ENCODE measurements at places on chromosomes 12 and 14.

- no peak for DNase-seq
Observed at GRCh38 chr14:74514471-74514941, 20.9 kb downstream of the ISCA2 start.

DNA sequence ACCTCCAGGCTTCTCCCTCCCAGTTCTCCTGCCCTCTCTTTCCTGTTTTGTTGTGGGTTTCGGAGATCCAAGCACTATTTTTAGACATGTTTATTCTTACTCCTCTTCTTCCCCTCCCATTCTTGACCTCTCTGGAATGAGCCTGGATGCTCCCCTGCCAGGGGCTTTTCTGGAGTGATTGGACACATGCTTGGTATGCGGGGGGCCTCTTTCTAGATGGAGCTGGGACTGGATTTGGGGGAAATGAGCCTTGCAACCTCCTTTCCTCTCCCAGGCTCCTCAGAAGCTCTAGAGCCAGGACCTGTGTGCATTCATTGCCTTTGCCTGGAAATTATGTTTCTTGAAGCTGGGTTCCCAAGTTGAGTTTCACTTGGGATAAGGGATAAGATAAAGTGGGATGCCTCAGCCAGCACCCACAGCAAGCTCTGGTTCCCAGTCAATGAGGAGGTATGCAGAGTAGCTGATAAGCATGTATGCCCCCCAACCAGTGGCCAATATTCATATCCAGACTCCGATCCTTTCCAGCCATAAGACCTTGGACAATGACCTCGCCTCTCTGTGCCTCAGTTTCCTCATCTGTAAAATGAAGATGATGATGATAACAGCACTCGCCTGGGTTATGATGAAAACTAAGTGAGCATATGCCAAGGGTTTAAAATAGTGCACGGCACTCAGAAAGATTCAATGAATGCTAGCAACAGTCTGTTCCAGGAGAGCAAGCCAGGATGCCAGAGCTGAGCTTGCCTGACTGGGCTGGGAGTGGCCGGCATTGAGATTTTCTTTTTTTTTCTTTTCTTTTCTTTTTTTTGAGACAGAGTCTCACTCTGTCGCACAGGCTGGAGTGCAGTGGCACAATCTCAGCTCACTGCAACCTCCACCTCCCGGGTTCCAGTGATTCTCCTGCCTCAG, 97.8 kb downstream of the SCARB1 start:
- DNase-seq: no peak

GRCh38 chr12:5771756-5772155, 173.3 kb downstream of the ANO2 start:
- DNase-seq: no peak

DNA sequence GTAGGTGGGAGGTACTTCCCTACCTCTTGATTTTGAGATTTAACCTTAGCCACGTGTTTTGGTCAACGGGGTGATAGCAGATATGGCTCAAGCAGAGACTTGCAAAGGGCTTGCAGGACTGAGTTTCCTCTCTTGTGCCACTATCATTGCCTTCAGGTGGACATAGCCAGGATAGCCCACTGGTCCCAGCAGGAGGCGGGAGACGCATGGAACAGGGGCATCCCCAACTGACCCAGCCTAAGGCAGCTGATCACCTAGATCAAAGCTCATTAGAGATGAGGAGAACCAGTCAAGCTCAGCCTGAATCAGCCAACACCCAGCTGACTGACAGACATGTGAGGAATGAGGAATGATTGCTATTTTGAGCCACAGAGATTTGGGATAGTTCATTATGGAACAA, 49.6 kb downstream of the CALM1 start:
- DNase-seq: no peak

DNA sequence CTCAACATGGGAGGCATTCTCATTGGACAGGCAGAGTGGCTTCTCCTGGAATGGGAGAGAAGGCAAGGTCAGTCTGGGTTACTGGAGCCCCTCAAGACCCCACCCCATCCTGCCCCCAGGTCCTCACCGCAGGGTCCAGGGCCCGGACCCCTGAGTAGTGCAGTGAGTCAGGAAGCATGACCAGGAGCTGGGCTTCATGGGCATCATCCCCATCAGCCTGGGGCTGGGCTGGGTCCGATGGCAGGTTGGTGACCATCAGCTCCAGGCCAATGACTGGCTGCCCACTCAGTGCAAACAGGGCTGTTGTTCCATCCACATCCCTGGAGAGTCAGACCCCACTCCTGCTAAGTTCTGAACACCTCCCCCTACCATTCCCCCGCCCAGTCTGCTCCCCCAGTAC, 13.1 kb downstream of the ITGA7 start:
- DNase-seq: no peak

DNA sequence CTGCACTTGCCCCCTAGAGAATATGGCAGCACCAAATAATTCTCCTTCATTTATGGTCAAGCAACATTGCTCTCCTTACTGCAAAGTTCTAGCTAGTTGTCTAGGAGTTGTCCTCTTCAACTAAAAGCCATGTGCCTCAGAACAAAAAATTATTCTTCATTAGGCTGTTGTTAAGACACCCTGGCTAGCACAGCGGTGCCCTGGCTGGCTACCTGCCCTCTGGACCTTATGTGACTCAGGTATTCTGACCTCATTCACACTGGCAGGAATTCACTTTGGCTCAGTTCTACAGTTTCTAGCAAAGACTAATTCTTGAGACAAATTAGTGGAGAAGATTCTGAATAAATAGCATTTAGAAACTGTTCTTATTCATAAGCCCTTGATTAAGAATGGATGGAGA, 224.4 kb upstream of the KRR1 start:
- DNase-seq: no peak

DNA sequence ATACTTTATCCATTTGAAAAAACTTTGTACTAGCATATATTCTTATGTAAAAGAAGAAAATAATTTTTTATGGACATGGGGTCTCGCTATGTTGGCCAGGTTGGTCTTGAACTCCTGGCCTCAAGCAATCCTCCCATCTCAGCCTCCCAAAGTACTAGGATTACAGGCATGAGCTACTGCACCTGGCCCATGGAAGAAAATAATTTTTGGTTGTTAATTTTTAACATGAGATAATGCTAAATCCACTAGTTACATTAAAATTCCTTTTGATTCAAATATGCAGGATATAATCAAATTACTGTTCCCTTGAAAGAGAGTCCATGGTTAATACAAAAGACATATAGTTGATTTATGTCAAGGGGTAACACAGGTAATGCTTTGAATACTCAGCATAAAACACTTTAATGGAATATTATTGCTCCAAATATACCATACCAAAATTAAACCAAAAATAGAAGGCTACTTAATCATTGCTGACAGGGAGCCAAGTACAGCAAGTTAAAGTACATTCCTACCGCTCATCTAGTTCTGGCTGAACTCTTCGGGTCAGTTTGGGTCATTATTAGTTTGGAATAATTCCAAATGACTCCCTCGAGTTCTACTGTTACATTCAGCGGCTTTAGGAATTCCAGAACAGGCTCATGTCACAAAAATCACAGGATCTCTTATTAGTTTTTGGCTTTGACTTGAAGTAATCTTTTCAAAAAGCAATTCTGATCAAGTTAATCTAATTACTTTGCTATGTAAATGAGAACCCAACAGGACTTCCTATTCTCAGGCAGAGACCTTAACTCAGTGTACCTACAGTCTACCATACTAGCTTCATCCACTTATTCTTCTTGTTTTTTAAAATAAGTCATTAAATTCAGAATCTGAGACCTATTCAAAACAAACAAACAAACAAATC, 6.1 kb downstream of the SOS2 start:
- DNase-seq: no peak

GRCh38 chr14:39469094-39469710, 37.0 kb upstream of the FBXO33 start:
- peak; percentile 34 for DNase-seq

- peak; percentile 23 for DNase-seq
Observed at GRCh38 chr12:130026608-130027176, 122.9 kb upstream of the TMEM132D start.

DNA sequence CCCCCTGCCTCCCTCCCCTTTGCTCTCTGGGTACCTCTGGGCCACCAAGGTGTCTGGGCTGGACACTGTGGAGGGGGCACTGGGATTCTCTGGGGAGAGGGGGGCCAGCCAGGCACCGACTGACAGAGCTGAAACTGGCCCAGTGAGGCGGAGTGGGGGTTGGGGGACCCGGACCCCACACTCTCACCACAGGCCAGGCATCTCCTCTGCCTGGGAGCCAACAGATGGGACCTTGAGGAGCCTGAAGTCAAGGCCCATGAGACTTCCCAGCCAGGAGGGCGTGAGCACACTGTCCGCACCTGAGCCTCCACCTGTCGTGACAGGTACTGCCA, 39.8 kb upstream of the PPP1R13B start:
- DNase-seq: no peak

GRCh38 chr14:100243020-100243419, 4.1 kb downstream of the YY1 start:
- no peak for DNase-seq

GRCh38 chr14:65042296-65042695, 55.6 kb downstream of the FNTB start:
- DNase-seq: no peak

- no peak for DNase-seq
Observed at GRCh38 chr12:51448618-51449256, 24.1 kb downstream of the SLC4A8 start.

DNA sequence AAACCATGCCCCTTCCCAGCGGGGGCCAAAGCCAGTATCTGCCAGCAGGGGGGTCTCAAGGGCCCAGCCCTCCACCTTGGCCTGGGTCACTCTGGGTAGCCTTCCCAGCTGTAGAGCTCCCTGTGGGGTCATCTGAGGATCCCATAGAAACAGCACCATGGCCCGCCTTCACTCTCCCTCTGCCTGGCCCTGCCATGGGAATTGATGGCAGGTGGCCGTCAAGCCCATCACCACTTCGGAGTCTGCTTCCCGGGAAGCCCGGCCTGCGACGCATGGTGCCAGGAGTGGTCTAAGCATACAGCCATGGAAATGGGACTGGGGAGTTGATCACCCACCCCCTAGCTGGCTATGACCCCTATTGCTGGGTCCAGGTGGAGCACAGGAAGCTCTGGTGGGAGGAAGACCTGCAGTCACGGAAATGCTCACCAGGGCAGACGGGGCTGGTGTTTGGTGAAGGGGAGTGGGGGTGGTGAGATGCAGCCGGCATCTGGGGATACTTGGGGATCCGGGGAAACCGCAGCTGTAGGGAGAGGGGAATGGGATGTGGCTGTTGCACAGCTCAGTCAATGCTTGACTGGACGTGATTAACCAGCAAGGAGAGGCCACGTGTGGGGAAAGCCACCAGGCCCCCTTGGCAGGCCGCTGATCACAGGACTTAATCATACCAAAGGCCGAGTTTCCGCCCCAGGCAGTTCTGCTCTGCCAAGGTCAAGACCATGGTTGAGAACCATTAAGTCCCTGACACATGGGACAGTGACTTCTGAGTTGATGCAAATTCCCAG, 52.2 kb upstream of the DIO3 start:
- no peak for DNase-seq

- no peak for DNase-seq
Observed at GRCh38 chr12:25502596-25502995, 50.5 kb downstream of the LMNTD1 start.

GRCh38 chr12:75969768-75970167, 61.8 kb downstream of the PHLDA1 start:
- DNase-seq: no peak

DNA sequence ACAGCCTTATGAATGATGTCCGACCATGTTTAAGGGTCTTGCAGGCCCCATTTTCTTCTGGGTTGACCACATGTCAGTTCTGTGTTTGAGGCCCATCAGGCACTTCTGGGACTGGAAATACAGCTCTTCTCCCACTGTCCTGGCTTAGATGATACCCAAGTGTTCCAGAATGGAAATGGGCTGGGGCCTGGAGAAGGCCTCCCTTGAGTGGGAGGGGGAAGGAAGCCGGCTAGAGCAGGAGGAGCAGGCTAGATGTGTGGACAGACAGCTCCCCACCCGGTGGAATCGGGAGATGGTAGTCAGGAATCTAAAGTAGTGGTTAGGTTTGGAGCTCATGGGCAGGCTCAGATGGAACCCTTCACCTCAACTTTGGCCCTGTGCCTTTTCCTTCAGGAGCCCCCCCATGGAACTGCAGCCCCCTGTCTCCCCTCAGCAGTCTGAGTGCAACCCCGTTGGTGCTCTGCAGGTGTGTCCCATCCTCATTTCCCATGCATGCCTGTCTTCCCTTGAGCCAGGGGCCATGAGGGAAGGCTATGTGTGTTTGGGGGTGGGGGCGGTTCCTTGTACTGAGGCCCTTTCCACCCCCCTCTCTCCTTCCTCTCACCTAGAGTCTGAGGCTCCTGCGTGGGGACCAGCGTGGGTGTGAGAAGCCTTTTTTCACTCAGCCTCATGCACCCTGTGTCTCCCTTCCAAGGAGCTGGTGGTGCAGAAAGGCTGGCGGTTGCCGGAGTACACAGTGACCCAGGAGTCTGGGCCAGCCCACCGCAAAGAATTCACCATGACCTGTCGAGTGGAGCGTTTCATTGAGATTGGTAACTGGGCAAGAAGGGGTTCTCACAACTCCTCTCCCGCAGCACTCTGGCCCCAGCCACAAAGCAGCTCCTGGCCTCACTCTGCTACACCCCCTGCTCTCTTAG, 3.0 kb downstream of the NPFF start:
- DNase-seq: no peak

DNA sequence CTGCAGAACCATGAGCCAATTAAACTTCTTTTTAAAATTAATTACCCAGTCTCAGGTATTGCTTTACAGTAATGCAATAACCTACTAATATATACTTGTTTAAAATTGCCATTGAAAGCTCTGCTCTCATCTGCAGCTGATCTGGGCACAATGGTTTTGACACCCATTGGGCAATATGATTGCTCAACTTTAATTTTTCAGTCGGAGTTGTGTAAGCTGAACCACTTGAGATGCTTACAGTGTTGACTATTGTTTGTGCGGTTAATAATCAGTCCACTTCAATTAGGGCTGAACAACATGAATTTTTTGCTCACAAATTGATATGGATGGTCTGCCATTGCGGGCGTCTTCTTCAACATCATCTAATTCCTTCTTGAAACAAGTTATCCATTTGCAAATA, 18.0 kb upstream of the OR4K5 start:
- no peak for DNase-seq
